ENCODE measurements at places on chromosomes 11 and 22.

DNA sequence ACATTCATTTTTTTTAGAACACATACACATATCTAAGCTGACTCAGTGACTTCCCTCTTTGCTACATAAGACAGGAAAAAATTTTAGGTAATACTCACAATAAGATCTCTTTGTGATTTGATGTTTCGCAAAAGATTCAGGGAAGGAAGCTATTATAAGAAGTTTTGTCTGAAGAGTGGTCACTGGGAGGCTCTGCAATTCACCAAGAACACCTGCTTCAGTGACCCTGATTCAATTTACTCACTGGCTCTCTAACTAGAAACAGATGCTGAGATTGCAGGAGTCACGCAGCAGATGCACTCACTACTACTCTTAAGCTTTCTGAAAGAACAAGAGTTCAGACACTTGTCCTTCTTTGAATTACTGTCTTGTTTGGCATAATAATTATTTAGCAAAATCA is 193.6 kb upstream of the DDI1 start:
- DNase-seq: no peak

DNA sequence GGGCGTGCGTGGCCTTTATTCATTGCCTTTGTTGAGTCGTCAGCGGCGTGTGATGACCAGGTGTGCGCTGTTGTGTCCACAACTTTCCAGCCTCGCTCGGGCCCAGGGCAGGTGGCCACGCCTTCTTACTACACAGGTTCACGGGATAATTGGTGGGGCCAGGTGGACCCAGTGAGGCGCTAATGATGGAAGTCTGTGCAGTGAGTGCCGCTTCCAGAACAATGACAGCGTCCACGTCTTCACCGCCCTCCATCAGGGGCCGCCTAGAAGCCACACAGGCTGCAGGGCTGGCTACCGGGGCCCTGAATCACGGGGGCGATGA is 1197.3 kb downstream of the BRD1 start:
- no peak for DNase-seq

DNA sequence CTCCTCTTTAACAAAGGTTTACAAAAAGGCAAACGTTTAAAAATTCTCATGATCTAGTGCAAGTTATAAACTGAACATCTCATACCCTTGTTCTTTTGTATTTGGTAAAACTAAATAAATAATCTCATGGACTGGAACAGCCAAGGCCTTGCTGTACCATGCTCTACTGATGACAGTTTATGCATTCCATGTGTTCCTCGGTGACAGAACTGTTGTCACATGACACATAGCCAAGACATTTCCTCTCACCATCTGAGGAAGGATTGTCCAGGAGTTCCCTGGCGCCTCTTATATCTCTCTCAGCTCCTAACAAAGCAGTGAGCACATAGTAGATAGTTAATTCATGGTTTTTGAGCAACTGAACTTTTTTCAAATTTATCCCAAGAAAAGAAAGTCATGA is 12.6 kb downstream of the CCDC83 start:
- DNase-seq: no peak

GRCh38 chr11:22430141-22430541 is 92.0 kb downstream of the SLC17A6 start:
- no peak for DNase-seq

- DNase-seq: no peak
Measured at GRCh38 chr11:78251083-78251775, 62.5 kb downstream of the USP35 start.

GRCh38 chr11:7907121-7907520 is 23.9 kb downstream of the OR10A6 start:
- no peak for DNase-seq

DNA sequence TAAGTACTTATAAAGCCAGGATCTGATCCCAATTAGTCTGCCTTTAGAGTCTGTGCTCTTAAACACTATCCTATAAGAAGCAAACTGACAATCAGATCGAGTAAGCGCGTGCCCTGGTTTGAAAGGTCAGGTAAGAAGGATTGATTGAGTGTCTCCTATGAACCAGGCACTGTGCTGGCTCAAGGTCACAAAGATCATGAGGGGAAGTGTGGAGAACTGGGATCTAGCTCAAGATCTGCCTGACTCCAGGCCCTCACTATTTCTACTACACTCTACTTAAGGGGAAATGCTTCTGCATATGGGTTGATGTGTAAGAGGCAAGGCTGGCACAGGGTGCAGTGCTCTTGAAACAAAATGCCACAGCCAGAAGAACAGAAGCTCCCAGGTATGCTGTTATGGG is 77.0 kb downstream of the ME3 start:
- DNase-seq: no peak

- DNase-seq: no peak
Measured at GRCh38 chr11:120689596-120690275, 178.2 kb downstream of the GRIK4 start.

- no peak for DNase-seq
Measured at GRCh38 chr11:130024361-130024760, 21.7 kb upstream of the PRDM10 start.

DNA sequence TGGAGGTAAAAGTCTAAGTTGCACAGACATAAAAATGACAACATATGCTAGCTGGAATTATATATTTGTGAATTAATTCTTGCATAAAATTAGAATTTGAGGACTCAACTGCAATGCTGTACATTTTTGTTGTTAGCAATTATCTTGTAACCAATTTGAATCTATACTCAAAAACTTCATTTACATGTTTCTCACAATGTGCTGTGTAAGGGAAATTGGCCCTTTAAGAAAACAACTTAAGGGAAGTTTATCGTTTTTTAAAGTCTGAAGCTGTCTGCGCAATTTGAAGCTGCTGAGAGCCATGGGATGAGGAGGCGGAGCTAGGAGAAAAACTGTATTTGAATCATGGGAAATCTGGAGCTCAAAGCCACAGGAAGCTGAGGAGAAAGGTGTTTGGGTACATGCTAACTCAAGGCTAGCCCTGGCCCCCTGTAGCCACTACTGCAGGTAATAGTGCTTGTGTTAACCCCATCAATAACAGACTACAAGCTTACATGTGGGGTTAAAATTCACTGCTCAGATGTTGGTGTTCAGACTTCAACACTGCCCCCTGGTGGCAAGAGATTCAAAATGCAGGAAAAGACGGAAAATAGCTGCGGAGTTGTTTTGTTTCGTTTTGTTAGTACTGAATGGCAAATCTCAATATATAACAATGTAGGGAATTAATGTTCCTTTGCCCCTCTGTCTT is 126.1 kb downstream of the BRD1 start:
- DNase-seq: no peak

- no peak for DNase-seq
Measured at GRCh38 chr11:95143106-95143681, 53.5 kb downstream of the ENDOD1 start.

- no peak for DNase-seq
Measured at GRCh38 chr22:38863531-38864131, 8.4 kb downstream of the CBX6 start.

- DNase-seq: no peak
Measured at GRCh38 chr22:36366291-36366708, 21.5 kb downstream of the MYH9 start.

DNA sequence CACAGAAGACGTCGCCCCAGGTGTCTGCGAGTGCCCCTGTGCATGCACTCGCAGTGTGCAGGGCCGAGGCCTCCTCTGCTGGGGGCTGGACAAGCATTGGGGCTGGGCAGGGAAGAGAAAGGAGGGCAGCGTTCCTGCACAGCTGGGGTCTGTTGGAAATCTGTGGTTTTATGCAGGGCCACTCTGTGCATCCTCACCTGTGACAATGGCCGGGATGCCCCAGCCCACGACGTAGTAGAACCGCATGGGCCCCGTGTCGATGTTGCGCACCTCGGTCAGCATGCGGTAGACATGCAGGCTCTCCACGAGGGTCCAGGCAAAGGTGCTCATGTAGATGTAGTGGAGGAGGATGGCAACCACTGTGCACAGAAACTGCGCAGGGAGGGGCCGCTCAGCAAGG is 37.2 kb downstream of the TRMU start:
- DNase-seq: no peak

DNA sequence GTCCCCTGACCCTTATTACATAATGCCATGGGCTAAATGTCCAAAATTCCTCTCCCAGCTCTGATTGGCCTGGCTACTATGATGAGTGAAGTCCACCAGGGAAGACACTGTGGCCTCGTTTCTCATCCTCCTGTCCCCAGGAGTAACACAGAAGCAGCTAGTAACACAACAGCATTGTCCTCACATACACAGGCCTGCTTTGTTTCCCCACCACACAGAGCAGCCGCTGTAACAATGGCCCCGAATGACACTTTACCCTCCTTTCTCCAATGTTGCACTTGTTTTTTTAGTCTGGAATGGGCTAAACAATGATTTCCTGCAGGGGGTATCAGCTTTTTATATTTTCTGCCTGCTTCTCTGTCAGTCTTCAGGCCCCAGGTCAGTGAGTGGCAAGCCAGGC is at the start of gene PRR5L:
Gene PRR5L (plus strand): TSS at position 363 of the 400 bp plus-strand sequence. CDS start 104,834 bp downstream, outside the sequence.
- no peak for DNase-seq

DNA sequence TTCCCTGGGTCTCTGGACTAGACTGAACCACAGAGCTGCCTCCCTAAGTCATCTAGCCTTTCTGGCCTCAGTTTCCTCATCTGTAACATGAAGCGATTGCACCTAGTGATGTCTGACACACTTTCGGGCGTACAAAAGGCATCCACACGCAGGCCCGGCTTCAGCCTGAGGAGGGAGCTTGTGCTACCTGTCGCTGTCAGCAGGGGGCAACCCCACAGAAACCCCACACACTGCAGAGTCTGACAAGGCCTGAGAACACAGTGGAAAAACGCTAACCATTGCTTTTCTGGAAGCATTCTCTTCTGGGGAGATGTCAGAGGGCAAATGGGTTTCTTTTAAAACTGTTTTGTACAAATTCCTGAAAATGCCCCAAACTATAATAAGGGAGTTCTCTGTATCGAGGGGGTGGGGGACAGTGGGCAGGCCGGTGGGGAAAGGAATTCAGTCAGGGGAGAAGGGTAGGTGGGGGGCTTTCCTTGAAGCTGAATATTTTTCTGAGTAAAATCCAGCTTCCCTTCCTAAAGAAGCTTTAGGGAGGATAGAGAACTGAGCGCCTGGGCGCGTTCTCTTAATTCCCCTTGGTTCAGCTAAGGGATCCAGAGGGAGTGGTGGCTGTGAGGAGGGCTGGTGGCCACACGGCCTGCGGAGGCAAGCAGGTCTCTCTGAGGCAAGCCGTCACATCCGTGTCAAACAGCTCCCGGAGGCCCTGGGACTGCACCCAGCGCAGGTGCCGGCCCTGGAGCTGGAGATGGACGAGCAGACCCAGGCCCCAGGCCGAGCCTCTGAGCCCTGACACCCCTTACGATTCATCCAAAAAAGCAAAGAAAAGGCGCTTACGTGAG is 533 bp downstream of the ELF5 start:
- peak; percentile 8 for DNase-seq

DNA sequence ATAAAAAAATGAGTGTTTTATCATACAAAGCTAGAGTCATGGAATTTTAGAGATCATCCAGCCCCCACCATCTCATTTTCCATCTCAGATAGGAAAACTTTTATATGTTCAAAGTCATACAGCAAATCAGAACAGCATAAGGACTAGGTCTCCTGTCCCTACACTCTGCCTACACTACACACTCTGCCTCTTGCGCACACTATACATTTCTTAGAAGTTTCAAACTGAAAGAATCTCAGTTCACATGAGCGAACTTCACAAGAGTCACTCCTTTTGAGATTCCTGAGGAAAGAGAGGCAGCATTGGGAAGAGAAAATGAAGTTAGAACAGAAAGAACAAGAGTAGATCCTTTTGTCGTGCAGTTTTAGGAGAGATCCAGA is 36.5 kb downstream of the ART5 start:
- no peak for DNase-seq

GRCh38 chr11:44274404-44274803 is 35.5 kb downstream of the ALX4 start:
- no peak for DNase-seq

DNA sequence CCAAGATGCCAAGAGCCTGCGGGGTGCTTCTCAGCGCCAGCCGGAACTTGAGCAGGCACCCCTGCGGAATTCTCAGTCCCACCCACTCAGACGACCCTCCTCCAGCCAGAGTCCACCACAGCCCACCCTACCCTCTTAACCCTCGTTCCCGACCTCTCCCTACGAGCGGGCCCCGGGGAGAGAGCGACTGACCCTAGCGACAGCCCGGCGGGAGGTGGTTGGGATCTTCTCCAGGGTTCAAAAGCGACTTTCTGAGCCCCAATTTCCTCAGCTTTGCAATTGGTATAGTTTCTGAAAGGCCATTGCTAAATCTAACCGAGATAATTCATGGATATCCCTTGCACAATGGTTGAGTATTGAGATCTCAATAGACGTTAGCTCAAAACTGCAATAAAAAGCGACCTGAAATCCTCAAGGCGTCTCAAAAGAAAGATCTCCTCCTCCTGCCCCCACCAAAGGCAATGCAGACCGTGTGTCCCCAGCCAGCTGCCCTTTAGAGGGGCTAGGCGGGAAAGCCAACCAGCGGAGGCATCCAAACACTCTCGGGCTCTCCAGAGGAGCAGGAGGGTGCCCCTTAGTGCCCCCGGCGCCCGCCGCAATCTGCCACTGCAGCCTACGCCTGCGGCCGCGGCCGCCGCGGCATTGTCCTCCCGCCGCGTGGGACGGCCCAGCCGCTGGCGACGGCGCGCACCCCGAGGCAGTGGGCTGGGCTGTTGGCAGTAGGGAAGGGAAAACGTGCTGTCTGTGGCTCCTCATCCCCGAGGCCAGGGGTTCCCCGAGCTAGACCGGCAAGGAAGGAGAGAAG is 1.5 kb upstream of the SLC6A5 start:
- DNase-seq: no peak

GRCh38 chr11:27184458-27185312 is 144.1 kb downstream of the BBOX1 start:
- DNase-seq: no peak

GRCh38 chr11:119320776-119321524 is 4.0 kb upstream of the MCAM start:
- no peak for DNase-seq

- no peak for DNase-seq
Measured at GRCh38 chr22:30121960-30122359, 41.7 kb downstream of the HORMAD2 start.

- DNase-seq: no peak
Measured at GRCh38 chr22:22948651-22949571, 61.3 kb downstream of the IGLL5 start.

DNA sequence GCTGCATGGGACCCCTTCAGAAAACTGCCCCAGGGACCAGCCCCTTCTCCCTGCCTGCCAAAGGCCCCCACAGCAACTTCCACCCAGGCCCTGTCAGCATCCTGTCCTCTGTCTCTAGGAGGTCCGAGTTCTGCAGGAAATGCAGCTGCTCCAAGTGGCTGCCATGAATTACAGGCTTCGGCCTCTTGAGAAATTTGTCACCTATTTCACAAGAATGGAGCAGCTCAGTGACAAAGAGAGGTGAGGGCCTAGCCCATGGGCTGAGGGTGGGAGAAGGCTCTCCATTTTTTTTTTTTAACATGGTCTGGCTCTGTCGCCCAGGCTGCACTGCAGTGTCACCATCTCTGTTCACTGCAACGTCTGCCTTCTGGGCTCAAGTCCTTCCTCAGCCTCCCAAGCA is 7.3 kb downstream of the RGL4 start:
- no peak for DNase-seq

- no peak for DNase-seq
Measured at GRCh38 chr22:43955883-43956782, 891 bp downstream of the SAMM50 start.

All from pulmonary artery endothelial cell (primary cell).